ENCODE measurements at places on chromosomes 1 and 21. TPM values are rescaled to one million over a fixed set of nuclear protein-coding genes. Genes with fewer than 3 reads are reported as not detected.

GRCh38 chr1:204320382-204320804 lies 39.3 kb downstream of the PLEKHA6 start:
- peak overlapping the region; percentile 26 for H3K27ac ChIP-seq
- H3K27me3 ChIP-seq: no peaks in the 10 kb centered on the region
- no peak overlapping the region for H3K4me3 ChIP-seq
- no peak for DNase-seq

GRCh38 chr21:17527240-17527639 lies 14.4 kb downstream of the CXADR start:
- no peaks in the 10 kb centered on the region for H3K4me1 ChIP-seq
- no peak overlapping the region for H3K4me3 ChIP-seq
- H3K36me3 ChIP-seq: no peaks in the 10 kb centered on the region
- no peaks in the 10 kb centered on the region for H3K27me3 ChIP-seq
- H3K27ac ChIP-seq: no peak overlapping the region

GRCh38 chr1:110627764-110628163 lies 21.6 kb upstream of the KCNA2 start:
- no peak overlapping the region for H3K27ac ChIP-seq
- no peaks in the 10 kb centered on the region for H3K27me3 ChIP-seq
- peaks cover 2% of the 10 kb centered on the region for H3K4me1 ChIP-seq
- no peak overlapping the region for H3K4me3 ChIP-seq
- H3K36me3 ChIP-seq: no peaks in the 10 kb centered on the region

DNA sequence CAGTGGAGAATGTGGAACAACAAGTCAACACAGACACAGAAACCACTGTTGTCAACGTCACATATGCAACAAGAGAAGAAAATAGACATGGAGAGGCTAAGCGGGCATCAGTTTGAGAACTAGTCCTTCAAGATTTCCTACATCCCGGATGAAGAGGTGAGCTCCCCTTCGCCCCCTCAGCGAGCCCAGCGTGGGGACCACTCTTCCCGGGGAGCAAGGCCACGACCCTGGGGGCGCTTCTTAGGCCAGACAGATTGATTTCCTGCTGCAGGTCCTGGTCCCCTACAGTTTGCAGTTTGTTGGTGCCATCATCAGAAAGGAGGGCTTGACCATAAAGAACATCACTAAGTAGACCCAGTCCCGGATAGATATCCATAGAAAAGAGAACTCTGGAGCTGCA lies 113.0 kb downstream of the NBPF12 start:
- no peaks in the 10 kb centered on the region for H3K36me3 ChIP-seq
- H3K27me3 ChIP-seq: no peaks in the 10 kb centered on the region
- H3K4me1 ChIP-seq: no peaks in the 10 kb centered on the region
- no peak overlapping the region for H3K27ac ChIP-seq

- H3K27ac ChIP-seq: no peak overlapping the region
- no peak for DNase-seq
- no peaks in the 10 kb centered on the region for H3K4me1 ChIP-seq
- H3K27me3 ChIP-seq: no peaks in the 10 kb centered on the region
Observed at GRCh38 chr1:103917795-103918194, 168.1 kb downstream of the AMY1C start.

NCAM2 gene
- total RNA-seq: 0.82 TPM

S100A7 gene
- not detected for total RNA-seq

KRTAP13-2 gene
- not detected for total RNA-seq

SETD4 gene
- total RNA-seq: 22.5 TPM

CASQ1 gene
- 0.57 TPM for total RNA-seq

HFM1 gene
- total RNA-seq: 1.2 TPM

ZBTB8A gene
- total RNA-seq: 10.4 TPM

SPATA21 gene
- not detected for total RNA-seq
